ENCODE measurements at places on chromosomes 6 and 20.

DNA sequence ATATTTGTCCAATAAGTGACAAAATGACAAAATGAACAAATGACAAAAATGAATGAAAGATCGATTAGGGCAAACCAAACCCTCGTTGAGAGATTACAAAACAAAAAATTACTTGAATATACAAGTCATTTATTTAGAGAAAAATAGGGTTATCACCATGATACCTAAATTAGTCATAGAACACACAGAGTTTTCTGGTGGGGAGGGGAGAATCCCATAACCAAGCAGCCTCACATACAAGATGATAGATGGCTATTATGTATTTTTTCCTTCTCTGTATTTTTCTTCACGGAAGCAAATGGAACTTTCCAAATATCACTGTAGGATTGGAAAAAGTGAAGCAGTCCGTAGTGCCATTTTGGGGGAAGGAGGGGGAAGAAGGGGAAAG lies 28.5 kb upstream of the BMP6 start:
- no peak for DNase-seq

GRCh38 chr6:77511860-77512259 lies 48.6 kb upstream of the HTR1B start:
- DNase-seq, result no peak

- DNase-seq, result no peak
Observed at GRCh38 chr6:149898966-149899365, 1.1 kb upstream of the RAET1E start.

DNA sequence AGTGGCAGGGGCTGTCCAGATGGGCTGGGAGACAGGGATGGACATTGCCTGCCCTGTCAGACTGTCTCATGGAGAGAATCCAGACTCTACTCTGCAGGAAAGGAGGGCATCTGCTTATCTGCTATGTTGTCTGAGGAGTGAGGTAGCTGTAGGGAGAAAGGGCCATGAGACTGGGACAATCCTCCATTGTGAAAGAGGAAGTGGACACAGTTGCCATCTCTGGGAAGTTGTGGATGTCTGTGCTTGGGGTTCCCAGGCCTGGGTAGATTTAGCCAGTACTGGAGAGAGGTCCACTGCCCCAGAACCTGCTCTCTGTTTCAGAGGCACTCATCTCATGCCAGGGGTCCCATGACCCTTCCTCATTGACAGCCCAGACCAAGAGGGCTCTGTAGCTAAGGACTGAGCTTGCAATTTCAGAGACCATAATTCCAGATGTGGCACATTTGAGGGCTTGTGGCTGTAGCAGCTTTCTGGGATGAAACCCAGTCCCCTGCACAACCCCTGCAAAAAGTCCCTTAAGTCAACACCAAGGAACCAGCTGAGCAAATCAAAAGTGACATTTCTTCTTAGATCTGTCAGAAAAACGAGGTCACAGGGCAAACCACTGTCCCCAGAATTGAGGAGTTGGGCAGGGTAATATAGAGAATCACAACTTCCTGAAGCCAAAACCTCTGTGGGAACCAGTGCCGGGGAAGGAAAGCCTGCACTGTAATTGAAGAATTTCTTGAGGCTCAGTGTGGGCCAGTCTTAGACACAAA lies 4.1 kb upstream of the SIRPG start:
- no peak for DNase-seq

GRCh38 chr6:38188677-38189335 lies 369.3 kb downstream of the ZFAND3 start:
- no peak for DNase-seq

Data from left renal pelvis (tissue), 4 donors.